ENCODE measurements at places on chromosomes 3 and 15.

DNA sequence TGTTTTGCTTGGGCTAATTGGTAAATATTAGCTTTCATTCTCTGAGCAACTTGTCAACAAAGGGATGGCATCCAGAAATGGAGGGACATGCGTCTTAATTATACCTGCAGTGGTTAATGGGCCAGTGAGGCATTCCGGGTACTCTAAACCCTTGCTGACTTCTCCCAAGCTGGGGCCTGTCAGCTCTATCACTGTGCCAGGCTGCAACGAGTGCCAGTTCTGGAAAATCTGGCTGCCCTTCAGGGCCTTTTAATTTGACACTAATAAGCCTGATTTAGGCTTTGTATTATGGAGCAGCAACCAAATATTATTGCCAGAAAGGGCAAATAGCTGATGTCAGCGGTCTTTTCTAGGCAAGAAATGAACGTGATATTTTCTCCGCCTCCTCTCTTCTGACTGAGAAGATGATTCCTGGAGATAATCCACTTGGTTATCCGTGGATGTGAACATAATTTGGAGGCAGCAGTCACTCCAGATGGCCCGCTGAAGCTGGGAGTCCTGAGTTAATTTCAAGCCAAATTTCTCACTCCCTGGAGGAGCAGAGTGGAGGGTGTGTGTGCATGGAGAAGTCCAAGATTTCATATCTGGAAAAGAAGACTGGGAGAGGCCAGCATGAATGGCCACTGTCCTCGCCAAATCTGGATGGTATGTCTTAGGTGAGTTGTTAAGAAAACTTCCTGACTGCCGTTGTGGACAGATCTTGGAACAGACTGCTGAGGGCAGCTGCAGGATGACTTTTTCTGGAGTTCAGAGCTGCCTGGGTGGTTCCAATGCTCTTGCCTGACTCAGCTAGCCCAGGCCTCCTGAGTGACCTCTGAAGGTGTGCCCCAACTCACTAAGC, 44.4 kb upstream of the PSMD6 start:
- DNase-seq, result no peak

GRCh38 chr15:71224024-71224423, 108.8 kb downstream of the THSD4 start:
- DNase-seq, result no peak

GRCh38 chr3:126782536-126782935, 78.5 kb downstream of the CHCHD6 start:
- DNase-seq, result no peak

- DNase-seq, result no peak
These were observed 449.1 kb downstream of the IL5RA start for GRCh38 chr3:2661078-2661477.

DNA sequence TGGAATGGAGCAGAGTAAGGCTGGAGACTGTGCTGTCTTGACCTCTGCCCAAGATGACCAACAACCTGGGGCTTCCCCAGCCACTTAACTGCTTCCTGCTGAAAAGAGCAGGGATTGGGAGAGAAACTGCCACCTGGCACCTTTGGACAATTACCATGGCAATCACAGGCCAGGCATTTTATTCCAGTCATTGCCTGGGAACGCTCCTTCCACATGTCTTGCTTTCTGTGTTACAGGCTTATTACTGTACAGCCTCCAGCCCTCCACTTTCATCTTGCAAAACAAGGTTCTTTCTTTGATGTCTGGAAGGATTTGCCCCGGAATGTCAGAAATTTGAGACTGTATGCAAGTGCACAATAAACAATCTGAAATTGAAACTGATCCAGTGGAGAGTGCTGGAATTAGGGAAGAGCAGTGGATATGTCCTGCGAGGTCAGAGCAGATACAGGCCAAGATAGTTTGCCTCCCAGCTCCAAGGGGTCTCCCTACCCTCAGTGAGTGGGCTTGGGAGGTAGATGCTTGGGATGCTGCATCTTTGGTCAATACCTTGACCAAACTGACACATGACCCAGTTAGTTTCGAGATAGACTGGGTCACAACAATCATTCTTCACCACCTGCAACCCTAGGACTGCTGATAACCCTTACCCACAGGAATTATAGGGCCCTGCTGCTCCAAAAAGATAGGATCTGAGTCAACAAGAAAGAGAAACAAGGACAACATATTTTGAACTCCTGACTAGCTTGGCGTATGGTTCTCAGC, 2.7 kb downstream of the PPP1R14D start:
- DNase-seq, result no peak

Data from suprapubic skin (tissue), 4 donors.